SW480 (cell line): ENCODE measurements at places on chromosomes 4 and X.
A peak's percentile ranks its signal among the peaks of the same experiment; 100 is the strongest.

GRCh38 chrX:118824173-118824730, 628 bp downstream of the ZCCHC12 start:
- no peak for DNase-seq

GRCh38 chrX:57453901-57454300, 137.9 kb upstream of the ZXDB start:
- DNase-seq: peak; percentile 14

GRCh38 chr4:44447563-44448504, 775 bp downstream of the KCTD8 start:
- no peak for DNase-seq

DNA sequence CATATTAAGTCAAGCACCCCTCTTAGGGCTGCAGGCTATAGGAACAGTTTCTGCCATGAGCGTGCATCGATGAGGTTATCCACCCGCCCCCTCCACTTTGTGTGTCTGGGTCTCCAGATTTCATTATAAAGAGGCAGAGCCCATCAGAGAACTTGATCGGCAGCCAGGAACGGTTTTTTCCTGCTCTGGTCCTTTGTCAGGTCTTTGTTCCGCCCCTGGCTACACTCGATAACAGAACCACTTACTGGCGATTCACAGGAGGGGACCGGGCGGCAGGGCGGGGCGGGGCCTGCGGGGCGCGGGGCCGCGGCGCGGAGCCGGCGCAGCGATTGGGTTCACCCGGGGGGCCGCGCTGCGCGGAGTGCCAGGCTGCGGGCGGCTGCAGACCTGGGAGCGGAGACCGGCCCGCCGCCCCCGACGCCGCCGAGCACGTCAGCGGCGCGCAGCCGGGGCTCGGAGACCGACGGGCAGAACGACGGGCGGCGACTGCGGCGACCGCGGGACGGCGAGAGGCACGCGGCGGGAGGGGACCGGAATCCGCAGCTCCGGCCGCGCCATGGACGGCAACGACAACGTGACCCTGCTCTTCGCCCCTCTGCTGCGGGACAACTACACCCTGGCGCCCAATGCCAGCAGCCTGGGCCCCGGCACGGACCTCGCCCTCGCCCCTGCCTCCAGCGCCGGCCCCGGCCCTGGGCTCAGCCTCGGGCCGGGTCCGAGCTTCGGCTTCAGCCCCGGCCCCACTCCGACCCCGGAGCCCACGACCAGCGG, at the start of gene SLC10A4:
TSS of gene SLC10A4 (plus strand) at position 338 of the 771 bp plus-strand sequence. CDS start at position 557, 219 bp downstream.
- DNase-seq: no peak

DNA sequence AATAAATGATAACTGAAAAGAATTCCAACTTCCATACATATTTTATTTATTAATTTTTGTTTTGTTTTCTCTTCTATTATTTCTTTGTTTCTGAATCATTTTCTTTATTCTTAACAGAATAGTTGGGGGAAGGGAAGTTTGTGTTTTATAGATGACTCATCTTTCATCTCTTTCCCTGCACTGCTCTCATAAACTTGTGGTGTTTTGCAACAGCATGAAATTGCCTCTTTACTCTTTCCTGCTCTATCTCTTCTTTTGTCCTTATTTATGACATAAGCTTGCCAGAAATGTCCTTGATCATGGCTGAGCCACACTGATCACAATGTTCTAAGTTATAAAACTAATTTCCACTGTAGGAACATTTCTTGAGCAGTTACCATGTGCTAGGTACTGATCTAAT, 22.3 kb downstream of the QRFPR start:
- peak; percentile 50 for DNase-seq

- no peak for DNase-seq
Measured at GRCh38 chr4:166252487-166253402, 379.7 kb downstream of the TLL1 start.
